Caco-2 (cell line): ENCODE measurements at places on chromosomes 7 and 10.

GRCh38 chr7:108614896-108615295 lies 45.2 kb downstream of the DNAJB9 start:
- no peaks in the 10 kb centered on the region for H3K36me3 ChIP-seq
- H3K27me3 ChIP-seq, result no peaks in the 10 kb centered on the region
- DNase-seq, result no peak

GRCh38 chr10:36023939-36024338 lies 381.8 kb upstream of the FZD8 start:
- no peak for DNase-seq
- no peak overlapping the region for H3K4me3 ChIP-seq
- no peaks in the 10 kb centered on the region for H3K36me3 ChIP-seq
- no peak overlapping the region for H3K27ac ChIP-seq
- no peaks in the 10 kb centered on the region for H3K4me1 ChIP-seq
- H3K27me3 ChIP-seq, result no peaks in the 10 kb centered on the region

DNA sequence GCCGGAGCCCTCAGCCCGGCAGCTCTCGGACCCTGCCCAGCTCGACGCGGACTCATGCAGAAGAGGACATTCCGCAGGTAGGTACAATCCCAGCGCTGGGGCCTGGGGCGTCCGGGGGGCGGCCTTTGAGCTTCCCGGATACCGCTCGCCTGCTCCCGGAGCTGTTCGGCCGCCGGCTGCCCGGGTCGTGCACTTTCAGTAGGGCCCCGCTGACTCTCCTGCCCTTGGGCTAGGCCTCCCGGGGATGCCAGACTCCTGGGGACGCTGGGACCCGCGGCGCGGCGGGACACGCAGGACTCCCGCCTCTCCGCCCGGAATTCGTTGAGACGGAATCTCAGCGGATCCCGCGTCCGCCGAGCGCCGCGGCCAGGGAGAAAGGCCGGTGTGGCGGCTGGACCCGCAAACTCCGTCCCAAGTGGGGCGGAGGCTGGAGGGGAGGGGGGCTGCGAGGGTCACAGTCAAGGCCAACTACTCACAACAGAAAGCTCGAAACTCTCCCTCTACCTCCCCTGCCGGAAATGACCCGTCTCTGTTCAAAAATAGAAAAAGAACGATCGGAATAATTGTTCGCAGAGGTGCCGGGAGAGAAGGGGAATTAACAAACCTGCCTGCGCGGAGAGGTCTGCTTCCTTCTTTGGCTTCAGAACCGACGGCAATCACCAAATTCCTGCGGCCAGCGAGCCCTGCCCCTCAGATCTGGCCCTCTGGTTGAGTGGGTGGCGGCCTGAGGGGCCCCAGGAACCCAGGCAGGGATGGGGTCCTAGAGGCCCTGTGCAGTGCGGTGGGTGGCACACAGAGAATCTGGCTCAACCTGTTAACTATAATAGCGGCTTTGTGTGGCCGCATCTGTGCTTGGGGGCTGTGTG lies 9.2 kb downstream of the TLX1 start:
- no peak for DNase-seq
- no peaks in the 10 kb centered on the region for H3K36me3 ChIP-seq
- H3K4me3 ChIP-seq, result peak overlapping the region; percentile 40

- no peaks in the 10 kb centered on the region for H3K27me3 ChIP-seq
- H3K4me1 ChIP-seq, result no peaks in the 10 kb centered on the region
- H3K4me3 ChIP-seq, result no peak overlapping the region
- H3K36me3 ChIP-seq, result no peaks in the 10 kb centered on the region
- no peak for DNase-seq
- H3K27ac ChIP-seq, result no peak overlapping the region
These were observed 328.9 kb downstream of the PRPF18 start for GRCh38 chr10:13915710-13916109.
